ENCODE measurements at places on chromosomes 5 and 9.

DNA sequence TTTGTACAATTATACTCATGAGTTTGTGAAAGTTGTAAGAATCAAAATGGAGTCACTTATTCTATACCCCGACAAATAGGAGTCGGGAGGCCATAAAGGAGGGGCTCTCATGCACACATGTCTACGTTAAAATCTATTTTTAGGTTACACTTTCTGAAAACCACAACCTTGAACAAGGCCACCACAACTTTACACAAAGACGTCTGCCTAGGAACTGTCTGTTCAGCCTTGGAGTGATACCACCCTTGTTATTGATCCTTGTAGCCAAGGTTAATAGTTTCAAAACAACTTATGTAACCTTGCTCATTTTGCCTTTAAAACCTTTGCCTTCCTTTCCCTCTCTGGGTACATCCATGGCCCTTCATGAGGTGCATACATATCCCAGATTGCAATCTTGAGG is 4.1 kb upstream of the NDFIP1 start:
- DNase-seq = no peak

DNA sequence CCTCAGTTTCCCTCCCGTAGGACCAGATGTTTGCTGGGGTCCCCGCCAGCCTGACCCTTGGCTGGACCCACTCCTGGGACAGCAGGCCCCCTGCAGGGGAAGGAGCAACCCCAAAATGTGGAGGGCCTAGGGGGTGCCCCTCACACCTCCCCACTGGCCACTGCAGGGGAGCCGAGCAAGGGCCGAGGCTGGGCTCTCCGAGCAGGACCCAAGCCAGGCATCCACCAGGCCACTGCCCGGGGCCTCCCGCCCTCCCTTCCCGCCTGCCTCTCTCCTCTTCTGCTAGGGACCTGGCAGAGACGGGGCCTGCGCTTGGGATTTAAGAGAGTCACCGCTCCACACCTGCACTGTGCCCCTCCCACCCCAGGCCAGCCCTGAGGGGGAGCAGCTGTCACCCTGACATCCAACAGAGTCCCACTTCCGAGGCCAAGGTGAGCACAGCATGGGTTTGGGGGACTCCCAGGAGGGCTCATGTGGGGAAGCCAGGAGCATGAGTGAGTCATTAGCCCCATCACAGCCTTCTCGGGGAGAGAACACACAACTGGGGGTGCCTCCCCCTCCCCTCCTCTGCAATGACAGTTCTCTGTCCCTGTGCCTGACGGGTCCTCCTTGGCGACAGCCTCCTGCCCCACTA is 15.8 kb downstream of the SOHLH1 start:
- no peak for DNase-seq

DNA sequence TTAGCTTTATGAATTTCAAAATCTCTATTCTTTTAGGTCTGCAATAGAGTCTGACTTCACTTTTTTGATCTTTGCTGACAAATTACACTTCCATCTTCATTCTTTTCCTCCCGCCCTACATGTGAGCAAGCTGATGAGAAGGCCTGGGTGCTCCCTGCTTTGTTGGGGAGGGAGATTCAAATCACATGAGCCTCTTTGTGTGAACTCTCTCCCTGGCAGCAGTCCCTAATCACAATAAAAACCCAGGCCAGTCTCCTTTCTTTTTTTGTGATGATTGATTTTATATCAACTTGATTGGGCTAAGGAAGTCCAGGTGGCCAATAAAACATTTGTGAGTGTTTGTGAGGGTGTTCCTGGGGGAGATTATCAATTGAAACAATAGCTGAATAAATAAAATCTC is 89.4 kb downstream of the PSAT1 start:
- no peak for DNase-seq

GRCh38 chr5:145975361-145976066 is 39.1 kb downstream of the SH3RF2 start:
- no peak for DNase-seq

- DNase-seq = no peak
Observed at GRCh38 chr9:94080249-94080648, 4.0 kb upstream of the PTPDC1 start.

DNA sequence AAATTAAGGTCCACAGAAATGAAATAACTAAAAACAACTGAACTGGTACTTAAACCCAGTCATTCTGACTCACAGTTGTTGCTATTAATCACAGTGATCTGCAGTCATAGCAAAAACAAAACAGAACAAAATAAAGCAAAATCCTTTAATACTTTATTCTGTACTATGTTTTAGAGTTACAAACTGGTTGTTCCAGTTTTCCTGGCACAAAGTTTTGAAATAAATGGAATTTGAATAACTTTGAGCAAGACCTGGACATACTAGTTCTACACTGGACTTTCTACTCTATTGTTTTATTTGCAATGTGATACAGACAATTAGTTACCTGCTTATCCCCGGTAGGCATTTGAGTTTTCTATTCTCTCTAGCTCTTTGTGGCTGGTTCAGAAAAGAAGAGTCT is 147.9 kb downstream of the DMRT2 start:
- DNase-seq = no peak

- peak; percentile 21 for DNase-seq
Observed at GRCh38 chr9:137762414-137763061, 115.0 kb upstream of the CACNA1B start.

DNA sequence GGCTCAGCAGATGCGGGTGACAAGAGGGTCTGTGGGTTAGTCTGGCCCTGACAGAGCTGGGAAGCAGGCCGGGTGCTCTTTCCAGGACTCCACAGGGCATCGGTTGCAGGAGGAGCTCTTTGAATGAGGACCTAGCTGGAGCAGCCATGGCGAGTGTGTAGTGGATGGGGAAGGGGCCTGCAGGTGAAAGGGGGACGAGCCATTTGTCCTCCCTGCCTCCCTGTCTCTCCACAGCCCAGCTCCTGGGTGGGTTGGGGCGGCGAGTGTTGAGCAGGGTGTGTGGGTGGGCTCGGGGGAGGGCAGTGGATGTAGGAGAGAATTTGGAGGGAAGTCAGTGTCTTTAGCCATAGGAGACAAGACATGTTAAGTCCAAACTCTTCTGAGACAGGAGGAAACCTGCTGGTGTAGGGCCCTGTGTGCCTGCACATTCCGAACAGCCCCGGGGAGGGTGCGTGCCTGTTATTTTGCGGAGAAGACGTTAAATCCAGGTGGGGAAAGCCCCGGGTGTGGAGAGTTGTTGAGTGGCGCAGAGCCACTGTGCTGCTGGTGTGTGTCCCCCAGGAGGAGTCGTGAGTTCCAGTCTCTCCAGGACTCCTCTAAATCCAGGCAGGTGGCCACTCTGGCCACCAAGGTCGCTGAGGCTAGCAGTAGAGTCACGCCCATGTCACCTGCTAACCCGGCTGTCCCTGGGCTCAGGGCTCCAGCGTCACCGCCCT is 73.6 kb downstream of the PSMB7 start:
- DNase-seq = no peak

DNA sequence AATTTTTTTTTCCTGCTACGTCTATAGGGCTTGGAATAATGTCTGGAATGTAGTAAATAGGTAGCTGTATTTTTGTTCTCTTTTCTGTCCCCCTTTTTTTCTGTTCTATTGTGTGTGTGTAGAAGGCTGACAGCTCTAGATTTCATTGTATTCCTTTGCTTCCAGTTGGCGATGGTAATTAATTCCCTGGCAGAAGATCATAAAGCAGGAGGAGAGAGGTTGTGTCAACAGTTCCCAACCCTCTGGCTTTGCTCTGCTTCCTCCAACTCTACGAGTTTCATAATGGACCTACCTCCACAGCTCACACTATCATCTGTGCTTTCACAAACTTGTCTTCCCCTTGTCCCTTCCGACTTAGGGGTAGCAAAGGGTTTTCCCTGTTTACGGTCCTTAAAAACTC is 117.9 kb upstream of the CDH18 start:
- DNase-seq = no peak

GRCh38 chr9:109097146-109097545 is 22.6 kb downstream of the TMEM245 start:
- DNase-seq = no peak

DNA sequence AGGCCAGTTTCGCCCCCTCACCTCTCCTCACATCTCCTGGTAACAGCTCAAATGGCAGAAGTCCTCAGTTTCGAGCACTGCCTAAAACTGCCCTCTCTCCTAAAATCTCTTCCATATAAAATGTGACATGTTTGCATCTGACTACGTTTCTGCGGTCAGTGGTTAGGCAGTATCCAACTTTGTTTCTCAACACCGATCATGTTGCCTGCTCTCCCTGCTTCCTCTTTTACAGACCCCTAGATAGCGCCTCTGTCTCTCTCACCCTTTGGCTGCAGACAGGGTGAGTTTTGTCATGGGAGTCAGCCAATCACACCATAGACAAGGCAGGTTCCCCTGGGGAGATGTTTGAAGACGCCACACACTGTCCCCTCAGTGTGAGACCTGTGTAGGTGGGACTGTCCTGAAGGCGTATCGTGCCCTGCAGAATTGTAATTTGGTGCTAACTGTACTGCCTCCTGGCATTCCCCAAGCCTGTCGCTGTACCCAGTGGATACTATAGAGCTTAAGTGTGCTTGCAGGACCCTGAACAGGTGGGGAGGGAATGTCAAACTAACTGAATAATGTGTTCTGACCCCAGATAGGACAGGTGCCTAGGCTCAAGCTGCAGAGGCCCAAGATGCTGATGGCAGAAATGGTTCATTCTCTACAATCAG is 1.1 kb downstream of the HEXB start:
- no peak for DNase-seq

DNA sequence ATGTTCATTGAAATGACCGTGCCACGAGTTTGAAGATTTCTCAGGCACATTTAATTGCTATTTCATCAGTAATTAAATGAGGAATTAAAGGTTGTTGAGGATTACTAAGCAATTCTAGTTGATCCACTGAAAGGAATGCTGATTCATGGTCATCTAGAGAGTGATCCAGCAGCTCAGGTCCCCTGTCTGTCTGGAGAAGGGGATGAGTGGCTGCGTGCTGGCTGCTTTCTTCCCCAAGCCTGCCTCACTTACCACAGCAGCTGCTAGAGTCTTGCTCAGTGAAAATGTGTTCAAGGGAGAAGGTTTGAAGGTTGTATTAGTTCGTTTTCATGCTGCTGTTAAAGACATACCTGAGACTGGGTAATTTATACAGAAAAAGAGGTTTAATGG is 7.8 kb upstream of the TGFBI start:
- no peak for DNase-seq

DNA sequence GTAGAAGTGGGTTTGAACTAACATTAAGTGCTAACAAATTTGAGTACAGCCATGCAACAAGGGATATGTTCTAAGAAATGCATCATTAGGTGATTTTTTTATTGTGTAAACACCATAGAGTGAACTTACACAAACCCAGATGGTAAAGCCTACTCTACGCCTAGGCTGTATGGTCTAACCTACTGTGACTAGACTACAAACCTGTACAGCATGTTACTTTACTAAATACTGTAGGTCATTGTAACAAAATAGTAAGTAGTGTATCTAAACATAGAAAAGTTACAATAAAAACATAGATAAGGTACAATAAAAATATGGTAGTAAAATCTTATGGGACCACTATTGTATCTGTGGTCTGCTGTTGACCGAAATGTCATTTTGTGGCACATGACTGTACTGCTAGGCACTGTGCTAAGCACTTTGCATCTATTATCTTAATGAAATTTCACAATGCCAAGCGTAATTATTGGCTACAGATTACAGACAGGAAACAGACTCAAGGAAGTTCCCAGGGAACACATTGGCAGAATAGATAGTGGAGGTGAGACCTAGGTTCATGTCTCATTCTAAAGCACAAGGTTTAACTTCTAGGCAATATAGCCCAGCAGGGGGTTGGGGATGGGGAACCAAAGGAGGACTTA is 62.7 kb downstream of the ATP10B start:
- DNase-seq = no peak

DNA sequence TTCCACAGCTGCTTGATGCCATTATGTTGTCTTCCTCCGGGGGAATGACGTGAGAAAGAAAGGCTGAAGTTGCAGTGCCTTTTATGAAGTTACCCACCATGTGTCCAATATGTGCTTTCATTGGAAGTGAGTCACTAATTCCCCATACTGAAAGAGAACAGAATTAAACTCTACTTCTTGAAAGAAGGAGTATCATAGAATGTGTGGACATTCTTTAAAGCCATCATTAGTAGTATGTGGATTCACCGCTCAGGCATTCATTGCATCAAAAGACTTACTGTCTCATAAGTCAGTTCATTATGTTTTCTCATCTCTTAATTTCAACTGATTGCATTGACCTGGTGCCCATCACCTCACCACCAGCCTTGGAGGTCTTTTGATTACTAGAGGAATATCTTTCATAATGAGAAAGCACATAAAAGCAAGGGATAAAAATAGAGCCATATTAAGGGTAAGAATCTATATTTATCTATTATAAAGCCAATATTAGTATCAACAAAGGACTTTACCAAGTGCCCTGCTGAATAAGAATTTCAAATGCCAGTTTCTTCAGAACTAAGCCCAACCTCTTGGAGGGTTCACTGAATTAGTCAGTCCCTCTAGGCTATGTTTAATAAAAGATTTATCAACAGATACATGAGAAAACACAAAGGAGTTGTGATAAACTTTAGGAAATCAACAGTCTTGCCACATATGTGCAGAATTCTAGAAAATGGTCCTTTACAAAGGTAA is 516.1 kb downstream of the NTRK2 start:
- DNase-seq = no peak

- no peak for DNase-seq
Observed at GRCh38 chr9:83962165-83962564, 17.9 kb downstream of the HNRNPK start.

- DNase-seq = no peak
Observed at GRCh38 chr5:168793841-168794837, 215.0 kb upstream of the PANK3 start.

DNA sequence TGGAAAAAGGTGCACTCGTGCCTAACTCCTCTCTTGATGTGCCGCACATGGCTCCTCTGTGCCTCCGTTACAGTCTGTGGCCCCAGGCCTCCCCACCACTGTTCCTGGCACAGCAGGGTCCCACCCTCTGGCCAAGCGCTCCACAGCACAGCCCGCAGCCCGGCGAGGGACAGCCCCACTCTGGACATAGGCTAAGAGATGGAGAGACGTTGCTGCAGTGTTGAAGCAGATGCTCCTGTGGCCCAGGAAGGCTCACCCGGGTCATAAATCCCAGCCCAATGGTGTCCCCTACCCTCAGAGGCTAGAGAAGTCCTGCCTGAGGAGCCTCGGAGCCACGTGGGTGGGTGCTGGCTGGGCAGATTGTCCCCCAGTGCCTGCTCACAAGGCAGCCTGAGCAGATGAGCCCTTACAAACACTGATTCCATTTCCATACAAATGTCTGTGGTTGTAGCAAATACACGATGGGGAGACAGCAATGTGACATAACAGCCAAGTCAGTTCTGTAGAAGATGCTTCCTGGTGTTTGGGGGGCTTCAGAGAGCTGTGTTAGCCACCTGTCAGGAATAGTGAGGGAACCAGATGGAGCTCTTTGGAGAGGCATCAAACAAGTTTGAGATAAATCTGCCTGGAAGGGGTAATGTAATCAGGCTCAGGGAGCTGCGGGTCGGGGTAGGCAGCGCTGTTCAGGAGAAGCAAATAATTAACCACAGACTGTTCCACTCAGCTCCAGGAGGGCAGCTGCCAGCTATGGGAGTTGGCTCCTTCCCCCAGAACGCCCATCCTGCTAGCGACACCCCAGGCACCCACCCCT is 41.7 kb downstream of the C5orf15 start:
- no peak for DNase-seq

DNA sequence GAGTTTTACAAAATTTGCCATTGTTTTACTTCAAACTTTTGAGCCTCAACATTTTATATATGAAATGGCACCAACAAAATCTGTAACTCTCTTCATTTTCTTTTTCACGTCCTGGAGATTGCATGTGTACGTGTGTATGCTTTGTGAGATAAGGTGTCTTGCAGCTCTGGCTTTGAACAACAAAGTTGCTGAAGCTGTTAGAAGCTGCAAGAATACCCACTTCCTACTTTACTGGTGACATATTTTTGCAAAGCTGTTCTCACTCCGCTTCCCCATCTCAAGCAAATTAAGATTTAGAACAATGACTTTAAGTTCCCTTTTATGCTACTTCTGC is 41.8 kb downstream of the FYB1 start:
- DNase-seq = no peak

Measured in HFF-Myc (cell line).